ENCODE measurements at places on chromosomes 13 and 19. TPM values are rescaled to one million over a fixed set of nuclear protein-coding genes. Genes with fewer than 3 reads are reported as not detected.

DNA sequence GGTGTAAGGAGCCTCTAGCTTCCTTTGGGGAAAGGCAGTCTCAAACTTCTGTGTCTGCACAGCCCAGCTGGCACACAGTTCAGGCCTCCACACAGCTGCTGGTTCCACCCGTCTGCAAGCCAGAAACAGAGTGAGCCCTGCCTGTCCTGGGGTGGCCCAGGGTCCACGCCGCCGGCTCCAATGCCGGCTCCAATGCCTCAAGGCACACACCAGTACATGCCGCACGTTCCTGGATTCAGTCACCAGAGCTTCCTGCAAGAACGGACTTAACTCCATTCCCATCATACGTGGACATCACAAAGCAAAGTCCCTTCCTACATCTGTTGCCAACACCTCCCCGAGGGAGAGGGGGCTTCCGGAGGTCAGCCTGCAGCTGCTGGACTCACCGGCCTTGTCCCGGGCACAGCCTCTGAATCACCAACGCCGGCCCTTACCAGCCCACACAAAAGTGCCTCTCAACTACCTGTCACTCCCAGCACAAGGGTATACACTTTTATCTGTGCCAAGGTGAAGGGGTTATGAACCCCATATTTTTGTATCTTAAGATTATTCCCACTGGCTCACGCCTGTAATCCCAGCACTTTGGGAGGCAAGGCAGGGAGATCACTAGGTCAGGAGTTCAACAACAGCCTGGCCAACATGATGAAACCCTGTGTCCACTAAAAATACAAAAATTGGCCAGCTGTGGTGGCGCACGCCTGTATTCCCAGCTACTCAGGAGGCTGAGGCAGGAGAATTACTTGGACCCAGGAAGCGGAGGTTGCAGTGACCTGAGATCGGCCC lies 8.5 kb downstream of the SH3GL1 start:
- DNase-seq, result no peak

GRCh38 chr13:113192279-113192678 lies 16.2 kb downstream of the PCID2 start:
- DNase-seq, result no peak

GRCh38 chr13:77817521-77817920 lies 101.1 kb downstream of the EDNRB start:
- no peak for DNase-seq

CAPN12 gene
- 0.15 TPM for total RNA-seq

WDR87 gene
- not detected for total RNA-seq

FCER2 gene
- total RNA-seq, result not detected
